Suppressor macrophage (primary cell): ENCODE measurements at places on chromosomes 11 and 22.

- DNase-seq = no peak
These were observed 627.2 kb upstream of the LUZP2 start for GRCh38 chr11:23869671-23870070.

DNA sequence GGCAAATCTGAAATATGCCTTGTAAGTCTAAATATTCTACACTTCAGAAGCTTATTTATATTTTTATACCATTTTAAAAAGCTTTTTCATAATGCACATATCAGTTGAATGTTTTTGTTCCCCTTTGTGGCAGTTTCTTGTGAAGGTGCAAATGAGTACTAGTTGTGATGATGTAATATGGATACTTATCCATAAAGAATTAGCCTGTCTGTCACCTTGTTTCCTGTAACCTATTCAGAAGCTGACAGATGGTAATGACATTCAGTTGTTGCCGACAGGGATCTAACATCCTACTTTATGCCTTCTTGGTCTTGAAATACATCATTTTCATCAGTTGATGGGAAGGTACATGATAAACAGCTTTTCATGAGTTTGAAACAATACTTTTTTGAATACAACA lies 2.9 kb downstream of the QSER1 start:
- DNase-seq = no peak

GRCh38 chr22:30485362-30485988 lies 13.7 kb upstream of the SEC14L3 start:
- DNase-seq = peak; percentile 87

DNA sequence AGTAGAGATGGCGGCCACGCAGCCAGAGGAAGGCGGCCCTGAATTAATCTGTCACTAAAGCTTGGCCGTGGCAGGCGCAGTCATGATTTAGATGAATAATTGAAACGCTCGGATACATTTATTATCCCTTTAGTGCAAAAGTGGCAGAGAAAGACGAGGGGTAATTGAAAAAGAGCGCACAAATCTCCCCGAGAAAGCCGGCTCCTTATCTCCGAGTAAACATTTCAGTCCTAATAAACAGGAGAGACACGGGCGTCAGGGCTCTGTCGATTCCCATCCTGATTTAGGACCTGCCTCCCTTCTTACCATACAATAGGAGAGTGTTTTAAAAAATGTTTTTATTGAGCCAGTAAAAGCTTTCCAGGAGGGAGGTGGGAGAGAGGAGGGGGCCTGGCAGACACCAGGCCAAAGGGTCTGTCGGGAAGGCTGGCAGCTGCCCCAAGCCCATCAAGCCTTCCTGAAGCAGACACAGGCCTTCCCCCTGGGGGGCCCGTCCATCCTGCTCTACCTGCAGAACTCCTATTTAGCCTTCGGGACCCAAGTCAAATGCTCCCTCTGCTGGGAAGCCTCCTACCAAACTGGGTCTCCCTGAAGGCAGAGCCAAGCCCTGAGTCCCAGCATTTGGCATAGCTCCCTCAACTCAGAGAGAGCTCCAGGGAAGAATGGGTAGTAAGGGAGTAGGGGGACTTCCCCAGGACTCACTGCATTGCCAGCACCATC lies 22.8 kb downstream of the OTUB1 start:
- no peak for DNase-seq

- no peak for DNase-seq
These were observed 71.2 kb upstream of the WNT11 start for GRCh38 chr11:76277298-76278175.
